NCI-H1092 (cell line): ENCODE measurements at places on chromosomes 3 and 15.

DNA sequence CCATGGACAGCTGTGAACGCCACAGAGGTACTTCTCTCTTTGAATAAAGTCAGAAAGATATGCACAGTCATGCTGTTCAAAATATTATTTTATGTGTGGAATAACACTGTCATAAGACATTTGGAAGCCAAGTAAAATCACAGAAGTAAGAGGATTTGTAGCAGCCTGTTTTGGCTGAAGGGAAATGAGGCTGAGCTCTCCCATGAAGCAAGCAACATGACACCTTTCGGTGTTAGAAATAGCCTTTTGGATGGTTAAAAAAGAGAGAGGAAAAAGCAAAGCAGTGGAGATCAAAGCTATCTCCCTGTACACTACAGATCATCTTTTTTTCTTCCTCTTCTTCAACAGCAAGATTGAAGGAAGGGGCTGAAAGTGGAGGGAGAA is 755.3 kb downstream of the ROBO1 start:
- DNase-seq = no peak

DNA sequence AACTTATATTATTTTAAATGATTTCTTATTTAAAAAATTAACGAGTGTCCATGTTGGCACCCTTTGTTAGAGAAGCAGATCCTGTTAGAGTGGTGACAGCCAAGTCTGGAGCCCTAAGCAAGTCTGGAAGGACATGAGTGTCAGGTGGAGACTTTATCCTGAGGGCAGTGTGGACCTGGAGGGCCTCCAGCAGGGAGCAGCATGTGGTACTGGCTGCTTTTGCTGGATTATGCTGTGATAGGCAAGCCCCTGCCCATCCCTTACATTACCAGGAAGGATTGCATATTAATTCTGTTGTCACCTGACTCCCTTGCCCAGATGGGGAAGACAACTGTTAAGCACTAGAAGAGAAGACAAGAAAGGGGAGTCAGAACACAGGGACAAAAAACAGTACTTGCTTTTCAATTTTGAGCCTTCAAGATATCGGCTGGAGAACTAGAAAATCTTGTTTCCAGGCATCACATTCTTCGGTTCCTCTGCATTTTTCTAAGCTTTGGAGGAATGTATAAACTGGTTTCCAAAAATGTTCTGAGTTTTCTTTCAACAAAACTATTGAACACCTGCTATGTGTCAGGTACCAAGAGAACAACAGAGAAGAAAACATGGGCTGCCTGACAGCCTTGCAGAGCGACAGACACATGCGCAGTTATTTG is 22.7 kb downstream of the ZNF860 start:
- DNase-seq = no peak

GRCh38 chr15:31481142-31481541 is 154.5 kb downstream of the KLF13 start:
- no peak for DNase-seq

GRCh38 chr15:75112848-75113492 is 88.7 kb upstream of the C15orf39 start:
- DNase-seq = no peak

DNA sequence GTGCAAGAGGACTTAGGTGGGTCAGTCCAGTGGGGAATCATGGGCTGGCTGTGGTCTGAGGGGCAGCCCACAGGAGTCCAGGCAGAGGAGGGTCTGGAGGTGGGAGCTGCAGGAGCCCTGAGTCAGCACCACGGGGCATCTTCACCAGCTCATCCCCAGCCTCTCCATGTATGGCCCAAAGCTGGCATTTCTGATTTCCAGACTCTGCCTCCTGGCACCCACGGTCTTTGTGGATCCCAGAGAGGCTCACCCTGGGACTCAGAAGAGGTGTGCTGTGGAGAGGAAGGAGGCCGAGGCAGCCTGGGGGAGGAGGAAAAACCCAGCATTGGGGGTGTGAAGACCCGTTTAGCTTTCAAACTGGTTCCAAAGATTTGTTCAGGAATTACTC is 64.5 kb upstream of the KLF13 start:
- no peak for DNase-seq
